Right renal pelvis (tissue), 4 donors: ENCODE measurements at places on chromosomes 13 and 19. TPM values are rescaled to one million over a fixed set of nuclear protein-coding genes. Genes with fewer than 3 reads are reported as not detected.

The SCEL gene
- not detected for polyA plus RNA-seq

The ZGLP1 gene
- polyA plus RNA-seq: 4.0 TPM

The ENOX1 gene
- 10.3 TPM for polyA plus RNA-seq

The PBX4 gene
- 3.8 TPM for polyA plus RNA-seq

The SMIM44 gene
- polyA plus RNA-seq: 0.32 TPM

The KLF1 gene
- 0.49 TPM for polyA plus RNA-seq

The KIR2DL3 gene
- not detected for polyA plus RNA-seq

The SIGLEC9 gene
- 1.4 TPM for polyA plus RNA-seq

The HPN gene
- 137 TPM for polyA plus RNA-seq

The KLF2 gene
- 45.9 TPM for polyA plus RNA-seq

The KIR2DL4 gene
- not detected for polyA plus RNA-seq

The CACNA1A gene
- 2.2 TPM for polyA plus RNA-seq

The OXGR1 gene
- polyA plus RNA-seq: 4.8 TPM

The RBM42 gene
- polyA plus RNA-seq: 57.9 TPM

The VSTM2B gene
- polyA plus RNA-seq: 0.19 TPM

The SKA3 gene
- polyA plus RNA-seq: 13.8 TPM

The ZNF567 gene
- polyA plus RNA-seq: 10.1 TPM

The PEAK3 gene
- polyA plus RNA-seq: not detected

The INSR gene
- 25.1 TPM for polyA plus RNA-seq

The NAPSA gene
- 11.2 TPM for polyA plus RNA-seq

The ZNF302 gene
- polyA plus RNA-seq: 81.5 TPM

The TEX101 gene
- not detected for polyA plus RNA-seq

The ZNF765 gene
- 14.5 TPM for polyA plus RNA-seq

The KIR3DL1 gene
- polyA plus RNA-seq: not detected

The F10 gene
- 23.9 TPM for polyA plus RNA-seq

The GRIN3B gene
- 0.63 TPM for polyA plus RNA-seq

The KL gene
- 42.5 TPM for polyA plus RNA-seq
